NCI-H187 (cell line): ENCODE measurements at places on chromosomes 11 and 22.

DNA sequence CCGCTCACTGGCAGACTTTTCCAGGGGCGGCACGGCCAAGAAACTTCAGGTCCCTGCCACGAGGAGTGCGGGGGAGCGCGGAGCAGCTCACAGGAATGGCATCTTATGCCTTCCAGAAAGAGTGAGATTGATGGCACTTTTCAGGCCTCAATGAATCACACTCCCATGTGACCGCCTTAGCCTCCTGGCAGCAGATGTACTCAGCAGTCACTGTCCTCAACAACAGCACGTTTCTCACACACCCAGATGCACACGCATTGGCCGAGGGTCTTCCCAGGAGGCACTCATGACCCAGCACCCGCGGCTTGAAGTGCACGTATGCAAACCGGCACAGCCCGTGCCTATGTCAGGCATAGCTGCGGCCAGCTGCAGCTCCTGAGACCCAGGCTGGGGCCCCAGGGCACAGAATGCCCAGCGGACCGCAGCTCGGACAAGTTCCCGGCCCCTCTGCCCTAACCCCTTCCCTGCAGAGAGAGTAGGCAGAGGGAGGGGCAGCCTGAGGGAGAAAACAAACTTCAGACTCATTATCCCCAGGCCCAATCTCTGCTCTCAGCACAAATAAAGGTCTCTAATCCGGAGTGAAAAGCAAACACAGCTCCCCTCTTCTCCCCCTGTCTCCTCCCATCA lies 48.3 kb downstream of the RPUSD4 start:
- no peak for DNase-seq

DNA sequence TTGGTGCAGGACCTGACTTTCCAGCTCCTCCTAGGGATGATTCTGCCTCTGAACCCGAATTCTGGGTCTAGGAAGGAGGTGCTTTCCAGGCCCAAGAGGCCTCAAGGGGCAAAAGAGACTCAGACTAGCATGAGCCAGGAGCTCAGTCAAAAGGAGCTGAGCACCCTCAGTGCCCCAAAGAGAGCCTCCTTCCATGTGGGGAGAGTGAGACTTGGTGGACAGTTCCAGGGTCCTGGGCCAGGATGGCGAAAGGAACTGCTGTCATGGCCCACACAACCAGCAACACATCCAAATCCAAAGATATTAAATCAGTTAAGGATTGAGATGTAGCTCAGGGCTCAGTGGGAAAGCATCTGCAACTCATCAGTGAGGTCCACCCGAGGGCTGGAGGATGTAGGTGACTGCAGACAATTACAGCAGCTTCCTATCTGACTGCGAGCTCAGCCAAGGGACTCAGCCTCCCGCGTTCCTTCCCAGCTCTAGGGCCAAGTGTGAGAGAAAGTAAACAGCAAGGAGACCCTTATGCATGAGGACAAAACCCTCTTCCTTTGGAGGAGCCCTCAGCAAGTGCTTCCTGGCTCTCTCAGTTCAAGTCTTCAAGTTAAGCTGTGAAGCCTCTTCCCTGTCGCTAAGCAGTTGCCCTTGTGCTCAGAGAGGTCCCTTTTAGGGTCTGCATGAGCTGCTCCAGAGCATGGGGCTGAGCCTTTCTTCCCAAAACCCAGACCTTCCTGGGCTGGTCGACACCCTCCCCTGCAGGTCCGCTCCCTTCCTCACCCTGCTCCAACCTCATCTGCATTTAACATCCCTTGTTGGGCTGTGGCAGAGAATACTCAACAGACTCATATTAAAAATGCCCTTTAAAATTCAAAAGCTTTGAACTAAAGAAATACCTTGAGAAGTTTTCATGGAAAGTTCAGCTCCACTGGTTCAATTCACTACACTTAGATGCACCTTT lies 35.8 kb downstream of the C11orf58 start:
- DNase-seq: no peak

GRCh38 chr11:95385577-95385976 lies 154.6 kb upstream of the SESN3 start:
- DNase-seq: no peak

DNA sequence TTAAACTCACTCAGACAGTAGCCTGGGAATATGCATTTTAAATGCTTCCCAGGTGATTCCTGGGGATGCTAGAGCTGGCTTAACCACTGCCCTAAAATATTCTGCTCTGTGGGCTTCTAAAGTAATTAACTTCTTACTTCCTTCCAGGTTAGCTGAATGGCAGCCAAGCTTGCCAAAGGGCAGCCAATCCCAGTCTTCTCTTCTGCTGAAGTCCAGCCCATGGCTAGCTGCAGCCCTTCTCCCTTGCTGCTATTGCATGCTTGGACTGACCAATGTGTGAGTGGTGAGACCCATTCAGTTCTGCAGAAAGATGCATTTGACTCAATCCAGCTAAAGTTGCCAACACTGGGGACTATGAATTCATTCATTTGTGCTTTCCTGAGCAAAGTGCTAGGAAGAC lies 411.9 kb downstream of the SOX6 start:
- no peak for DNase-seq

GRCh38 chr11:73734993-73735392 lies 25.9 kb downstream of the RAB6A start:
- no peak for DNase-seq

GRCh38 chr11:131824771-131825170 lies 454.4 kb downstream of the NTM start:
- DNase-seq: no peak

DNA sequence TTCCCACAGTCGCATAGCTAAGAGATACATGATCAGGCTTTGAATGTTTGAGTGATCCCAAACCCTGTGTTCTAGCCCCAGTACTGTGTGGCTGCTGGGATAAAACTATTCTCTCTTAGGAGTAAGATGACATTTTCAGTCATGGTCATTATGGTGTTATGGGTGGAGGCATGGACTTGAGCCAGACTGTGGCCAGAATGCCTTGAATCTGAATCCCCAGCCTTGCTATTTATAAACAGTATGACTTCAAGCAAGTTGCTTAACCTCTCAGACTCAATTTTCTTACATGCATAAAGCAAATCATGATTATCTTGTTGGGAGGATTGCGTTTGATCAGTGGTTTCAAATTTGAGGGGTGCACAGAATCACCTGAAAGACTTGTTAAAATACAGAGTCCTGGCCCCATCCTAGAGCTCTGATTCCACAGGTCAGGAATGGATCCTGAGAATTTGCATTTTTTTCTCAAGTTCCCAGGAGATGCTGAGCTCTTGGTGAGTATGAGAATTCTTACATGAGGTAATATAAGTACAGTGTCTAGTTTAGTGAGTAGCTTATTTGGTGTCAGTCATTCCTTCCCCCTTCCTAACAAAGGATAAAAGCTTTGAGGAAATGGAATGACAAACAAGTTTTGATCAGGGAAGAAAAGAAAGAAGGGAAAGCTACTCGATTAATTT lies 571.7 kb downstream of the METTL15 start:
- DNase-seq: no peak

GRCh38 chr11:2530131-2530854 lies 85.5 kb downstream of the KCNQ1 start:
- DNase-seq: no peak

GRCh38 chr11:125165111-125165842 lies 726 bp downstream of the PKNOX2 start:
- no peak for DNase-seq

GRCh38 chr11:7196396-7197146 lies 55.1 kb upstream of the SYT9 start:
- no peak for DNase-seq

DNA sequence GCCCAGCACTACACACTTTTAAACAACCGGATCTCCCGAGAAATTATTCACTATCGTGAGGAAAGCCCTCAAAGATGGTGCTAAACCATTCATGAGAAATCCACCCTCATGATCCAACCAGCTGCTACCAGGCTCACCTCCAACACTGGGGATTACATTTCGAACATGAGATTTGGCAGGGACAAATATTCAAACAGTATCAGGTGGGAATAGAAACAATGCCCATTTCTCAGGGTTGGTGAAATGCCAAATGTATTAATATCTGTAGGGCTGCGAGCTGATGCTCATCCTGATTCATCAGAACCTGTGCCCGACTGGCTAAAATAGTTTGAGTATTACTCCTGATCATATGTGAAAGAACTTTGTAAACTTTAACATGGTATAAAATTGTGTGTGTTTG lies 15.8 kb upstream of the PTPRJ start:
- no peak for DNase-seq

DNA sequence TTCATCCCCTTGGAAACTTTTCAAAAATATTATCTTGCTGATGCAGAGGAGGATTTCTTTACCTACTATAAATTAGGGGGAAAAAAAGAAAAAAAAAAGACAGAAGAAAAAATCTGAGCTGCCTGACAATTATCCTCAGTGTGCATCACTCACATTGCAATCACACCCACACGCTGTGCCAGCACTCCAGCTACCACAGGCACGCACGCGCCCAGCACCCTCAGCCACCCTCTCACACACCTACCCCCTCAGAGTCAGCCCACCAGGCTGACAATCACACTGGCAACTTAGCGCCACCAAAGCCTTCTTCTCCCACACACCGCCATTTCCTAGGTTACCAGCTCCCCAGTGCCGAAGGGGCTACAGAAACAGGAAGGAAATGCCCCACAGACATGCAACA lies 236.1 kb downstream of the KCNA4 start:
- DNase-seq: no peak

- DNase-seq: no peak
Observed at GRCh38 chr11:23704183-23704582, 792.7 kb upstream of the LUZP2 start.
